ENCODE measurements at places on chromosomes 6 and 20. TPM values are rescaled to one million over a fixed set of nuclear protein-coding genes. Genes with fewer than 3 reads are reported as not detected.

DNA sequence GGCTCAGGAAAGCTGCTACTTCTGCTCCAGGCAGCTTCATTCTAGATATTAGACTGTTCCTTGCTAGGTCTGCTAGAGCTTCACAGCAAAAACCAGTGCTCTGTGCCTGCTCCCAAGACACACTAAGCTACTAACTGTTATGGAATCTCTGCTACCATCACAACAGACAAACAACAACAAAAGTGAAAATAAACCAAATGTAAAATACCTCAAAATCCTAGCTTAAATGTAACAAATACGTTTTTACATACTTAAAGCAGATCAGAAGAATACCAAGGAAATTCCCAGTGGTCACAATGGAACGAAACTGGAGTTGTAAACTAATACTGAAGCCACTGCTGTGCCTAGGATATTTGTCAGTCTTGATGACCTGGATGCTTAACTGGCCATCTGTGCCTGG is 84.6 kb upstream of the EZR start:
- DNase-seq: no peak

DNA sequence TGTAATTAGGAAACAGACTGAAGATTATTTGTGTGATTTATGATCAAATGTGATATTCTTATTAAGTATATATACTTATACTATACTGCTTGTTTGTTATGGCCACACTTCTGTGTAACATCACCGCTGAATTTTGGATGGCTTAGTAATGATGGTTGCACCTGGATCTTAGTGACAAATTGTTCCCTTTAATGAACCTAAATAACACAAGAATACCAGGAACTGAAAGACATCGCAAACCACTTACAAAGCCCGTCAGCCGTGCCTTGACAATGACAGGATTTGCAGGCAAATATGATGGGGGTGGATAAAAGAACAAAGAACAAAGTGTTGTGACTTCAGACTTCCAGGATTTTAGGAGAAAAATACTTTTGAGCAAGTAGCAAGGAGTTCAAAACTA is 67.1 kb downstream of the LAMP5 start:
- no peak for DNase-seq

DNA sequence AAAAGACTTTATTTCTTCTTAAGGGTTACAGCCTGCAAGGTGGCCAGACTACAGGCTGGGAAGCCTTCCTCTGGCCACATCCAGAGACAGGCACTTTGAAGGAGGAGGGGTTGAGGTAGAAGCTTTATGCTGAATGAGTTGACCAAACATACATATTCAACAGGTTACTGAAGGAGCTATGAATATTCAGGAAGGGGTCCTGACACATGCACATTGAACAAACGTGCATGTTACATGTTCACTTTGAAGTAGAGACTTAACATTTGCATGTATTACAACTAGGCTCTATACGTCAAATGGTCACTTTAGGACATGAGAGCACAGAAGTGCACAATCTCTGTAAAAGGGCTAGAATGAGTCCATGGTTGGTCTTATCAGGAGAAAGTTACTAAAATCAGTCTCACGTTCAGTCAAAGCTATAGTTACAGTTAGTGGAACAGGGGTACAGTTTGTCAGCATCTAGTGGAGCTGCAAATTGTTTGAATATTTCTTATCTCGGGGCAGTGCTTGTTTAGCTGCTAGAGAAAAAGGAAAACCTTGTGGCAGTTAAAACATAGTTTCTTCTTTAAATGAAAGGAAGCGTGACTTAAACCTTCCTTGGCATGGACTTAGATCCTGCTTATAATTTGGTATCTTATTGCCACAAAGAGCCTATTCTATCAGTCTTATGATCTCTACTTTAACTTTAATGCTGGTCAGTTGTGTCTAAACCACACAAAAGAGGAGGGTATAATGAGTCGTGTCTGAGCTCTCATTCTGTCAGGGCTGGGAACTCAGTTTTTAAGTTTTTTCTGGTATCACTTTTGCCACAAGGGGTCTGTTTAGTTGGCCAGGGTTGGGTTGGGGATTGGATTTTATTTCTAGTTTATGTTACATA is 4.6 kb upstream of the ZSCAN9 start:
- no peak for DNase-seq

- DNase-seq: peak; percentile 53
Measured at GRCh38 chr6:69816569-69816968, 19.8 kb upstream of the LMBRD1 start.

DNA sequence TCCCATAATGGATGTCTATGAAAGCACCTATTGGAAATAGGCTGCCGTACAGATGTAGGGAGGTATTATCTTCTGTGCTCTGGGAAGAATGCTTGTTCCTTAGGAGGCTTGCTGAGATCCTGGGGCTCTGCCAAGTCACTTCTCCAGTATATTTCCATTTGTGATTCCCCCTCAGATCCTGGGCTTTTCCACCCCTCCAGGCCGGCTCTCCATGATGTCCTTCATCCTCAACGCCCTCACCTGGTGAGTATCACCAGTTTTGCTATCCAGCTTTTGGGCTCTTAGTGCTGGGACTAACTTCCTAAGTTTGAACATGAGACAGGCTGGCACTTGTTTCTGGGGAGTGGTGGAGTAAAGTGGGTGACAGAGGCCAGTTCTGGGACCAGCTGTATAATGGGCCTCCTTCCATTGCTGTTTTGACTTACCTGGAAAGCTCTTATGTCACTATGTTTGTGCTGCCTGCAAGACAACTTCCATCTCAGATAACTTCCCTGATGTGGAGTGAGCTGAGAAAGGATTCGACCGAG is 2.6 kb downstream of the SYS1 start:
- no peak for DNase-seq

DNA sequence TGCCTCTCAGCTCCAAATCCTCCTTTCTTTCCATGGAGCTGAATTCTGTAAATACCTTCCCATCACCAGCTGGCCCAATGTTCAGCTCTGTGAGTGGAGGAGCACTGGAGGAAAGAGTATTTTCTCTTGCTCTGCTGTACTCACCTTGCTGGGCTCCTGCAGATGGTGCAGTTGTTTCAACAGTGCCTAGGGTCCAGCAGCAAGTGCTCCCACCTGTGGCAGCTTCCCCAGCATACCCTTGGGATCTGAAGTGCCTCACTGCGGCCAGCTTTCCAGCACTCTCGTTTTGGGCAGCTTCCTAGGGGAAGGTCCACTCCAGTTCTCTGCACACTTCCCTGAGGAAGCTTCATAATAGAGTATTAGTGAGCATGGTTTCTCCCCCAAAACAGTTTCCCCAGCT is 170.9 kb downstream of the ARHGAP18 start:
- DNase-seq: no peak

GRCh38 chr20:58695084-58695722 is 2.6 kb downstream of the NPEPL1 start:
- no peak for DNase-seq

GRCh38 chr6:63947792-63948529 is 312.4 kb downstream of the PHF3 start:
- no peak for DNase-seq

DNA sequence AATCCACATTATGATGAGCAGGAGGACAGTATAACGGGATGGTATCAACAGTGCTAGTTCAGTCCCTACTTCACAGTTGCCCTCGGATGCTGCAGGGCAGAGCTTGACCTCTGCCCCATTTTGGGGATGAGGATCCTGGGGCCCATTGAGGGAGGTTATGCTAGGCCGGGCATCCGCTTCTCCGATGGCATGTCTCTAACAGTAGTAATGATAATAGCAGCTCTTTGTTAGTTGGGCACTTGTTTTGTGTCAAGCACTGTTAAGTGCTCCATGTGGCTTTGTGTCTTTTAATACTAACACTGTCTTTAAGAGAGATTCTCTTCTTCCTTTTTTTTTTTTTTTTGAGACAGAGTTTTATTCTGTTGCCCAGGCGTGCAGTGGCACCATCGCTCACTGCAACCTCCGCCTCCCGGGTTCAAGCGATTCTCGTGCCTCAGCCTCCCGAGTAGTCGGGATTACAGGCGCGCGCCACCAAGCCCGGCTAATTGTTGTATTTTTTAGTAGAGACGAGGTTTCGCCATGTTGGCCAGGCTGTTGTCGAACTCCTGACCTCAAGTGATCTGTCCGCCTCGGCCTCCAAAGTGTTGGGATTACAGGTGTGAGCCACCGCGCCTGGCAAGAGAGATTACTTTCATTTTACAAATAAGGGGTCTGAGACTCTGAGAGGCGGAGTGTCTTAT is 1.1 kb downstream of the MAPRE1 start:
- no peak for DNase-seq

DNA sequence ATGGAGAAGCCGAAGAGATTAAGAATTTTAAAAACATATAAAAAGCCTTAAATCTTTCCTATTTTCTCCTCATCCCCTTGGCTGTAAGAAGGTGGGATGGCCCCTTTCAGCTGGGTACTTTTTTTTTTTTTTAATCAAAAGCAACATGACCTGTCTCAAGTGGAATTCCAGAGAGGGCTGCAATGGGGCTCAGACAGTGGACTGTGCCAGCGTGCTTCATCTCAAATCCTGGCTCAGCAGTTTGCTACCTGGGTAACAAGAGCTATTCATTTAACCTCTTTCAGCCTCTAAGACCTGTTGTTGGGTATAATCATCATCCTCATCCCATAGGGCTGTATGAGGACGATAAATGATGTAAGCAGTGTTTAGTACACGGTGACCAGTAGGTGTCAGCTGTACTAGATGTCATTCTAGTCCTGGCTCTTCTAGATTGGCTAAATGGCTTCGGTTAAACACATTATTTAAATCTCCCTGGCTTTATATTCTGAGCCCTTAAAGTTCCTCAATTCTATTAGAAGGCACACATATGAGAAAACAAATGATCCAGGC is 6.9 kb upstream of the PPP1R3G start:
- no peak for DNase-seq

DNA sequence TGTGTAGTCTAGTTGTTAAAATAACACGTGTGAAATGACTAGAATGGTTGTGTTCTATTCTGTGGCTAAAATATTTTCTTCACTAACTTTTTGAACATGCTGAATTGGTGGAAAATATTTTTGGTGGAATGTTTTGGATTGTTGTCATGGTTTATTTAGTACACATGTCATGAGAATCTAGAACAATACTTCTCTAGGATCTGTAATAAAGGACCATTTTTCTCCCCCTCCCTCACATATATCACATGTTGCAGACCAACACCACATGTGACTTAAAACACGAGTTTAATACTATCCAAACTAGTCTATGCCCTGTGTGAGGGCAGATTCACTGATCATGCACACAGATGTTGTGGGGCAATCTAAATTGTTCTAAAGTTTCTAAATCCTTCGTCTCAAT is 29.2 kb downstream of the FIG4 start:
- DNase-seq: no peak

GRCh38 chr20:30506100-30506499 is 751.4 kb upstream of the DEFB115 start:
- DNase-seq: peak; percentile 79

DNA sequence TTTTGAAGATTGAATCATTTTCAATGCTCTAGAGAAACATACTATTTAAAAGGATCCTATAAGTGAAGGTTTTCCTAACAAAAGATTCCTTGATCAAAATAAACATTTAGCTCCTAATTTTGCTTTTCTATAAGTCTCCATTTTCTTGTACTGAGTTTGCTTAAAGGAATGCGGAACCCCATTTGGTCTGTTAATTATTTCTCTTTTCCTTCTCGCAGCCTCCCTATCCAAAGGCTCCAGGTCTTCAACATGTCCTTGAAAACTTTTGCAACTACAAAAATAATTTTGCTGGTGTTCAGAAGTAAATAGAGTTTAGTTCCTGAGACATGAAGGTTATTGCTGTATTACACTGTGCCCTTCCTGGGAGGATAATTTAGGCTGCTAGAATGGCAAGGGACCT is 8.3 kb upstream of the NPEPL1 start:
- no peak for DNase-seq

DNA sequence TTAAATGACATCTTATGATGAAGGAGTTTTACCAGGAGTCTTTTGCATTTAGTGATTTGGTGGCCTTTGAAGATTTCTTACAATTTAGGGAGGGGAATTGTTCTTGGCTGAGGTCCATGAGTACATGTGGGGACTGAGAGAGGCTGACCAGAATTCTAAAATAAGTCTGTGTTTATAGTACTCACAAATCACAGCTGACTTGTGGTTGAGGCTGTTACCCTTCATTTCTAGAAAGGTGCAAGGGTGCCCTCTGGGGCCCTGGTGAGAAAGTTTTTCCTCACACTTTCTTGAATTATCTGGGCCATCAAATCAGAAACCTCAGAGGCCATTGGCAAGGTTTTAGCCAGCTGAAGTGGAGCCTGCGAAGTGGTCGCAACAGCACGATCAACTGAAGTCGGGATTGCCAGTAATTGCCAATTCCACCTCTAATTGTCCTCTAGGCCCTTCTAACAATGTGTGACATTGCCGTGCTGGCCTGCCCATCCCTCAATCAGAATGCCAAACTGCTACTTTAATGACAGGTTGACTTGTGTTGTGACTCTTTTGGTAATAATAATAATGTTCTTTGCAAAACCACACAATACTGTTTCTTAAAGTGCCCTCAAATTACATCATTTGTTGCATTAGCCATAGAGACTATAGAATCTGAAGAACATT is 221.6 kb downstream of the OGFRL1 start:
- DNase-seq: peak; percentile 77

DNA sequence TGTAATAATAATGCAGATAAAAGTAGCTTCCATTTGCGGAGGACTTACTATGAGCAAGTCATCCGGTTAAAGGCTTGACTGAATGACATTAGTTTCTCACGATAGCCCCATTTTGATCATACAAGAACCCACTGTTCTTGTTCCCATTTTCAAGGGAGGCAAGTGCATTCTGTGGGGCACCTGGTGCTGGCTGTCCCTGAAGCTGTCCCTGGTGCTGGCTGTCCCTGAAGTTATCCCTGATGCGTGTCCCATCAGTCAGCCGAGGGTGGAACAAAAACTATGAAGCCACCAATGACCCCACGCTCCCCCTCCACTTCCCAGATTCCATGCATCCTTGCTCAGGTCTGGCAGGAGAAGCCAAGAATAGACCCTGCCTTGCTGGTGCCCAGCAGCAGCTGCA is 95.3 kb downstream of the EDN3 start:
- DNase-seq: no peak

PACSIN1 gene
- 6.2 TPM for total RNA-seq

SEMG1 gene
- 4.0 TPM for total RNA-seq

WFDC12 gene
- total RNA-seq: not detected

C6orf163 gene
- total RNA-seq: 3.1 TPM

PRIM2 gene
- total RNA-seq: 75.2 TPM

TSHZ2 gene
- 0.49 TPM for total RNA-seq

CEBPB gene
- 20.5 TPM for total RNA-seq

PI16 gene
- not detected for total RNA-seq

TFAP2C gene
- total RNA-seq: 9.4 TPM

GABRR1 gene
- total RNA-seq: 0.16 TPM

SLC2A10 gene
- total RNA-seq: 14.6 TPM

STMND1 gene
- total RNA-seq: not detected
